MCF 10A (cell line): ENCODE measurements at places on chromosomes 12 and 14.
A peak's percentile ranks its signal among the peaks of the same experiment; 100 is the strongest.

DNA sequence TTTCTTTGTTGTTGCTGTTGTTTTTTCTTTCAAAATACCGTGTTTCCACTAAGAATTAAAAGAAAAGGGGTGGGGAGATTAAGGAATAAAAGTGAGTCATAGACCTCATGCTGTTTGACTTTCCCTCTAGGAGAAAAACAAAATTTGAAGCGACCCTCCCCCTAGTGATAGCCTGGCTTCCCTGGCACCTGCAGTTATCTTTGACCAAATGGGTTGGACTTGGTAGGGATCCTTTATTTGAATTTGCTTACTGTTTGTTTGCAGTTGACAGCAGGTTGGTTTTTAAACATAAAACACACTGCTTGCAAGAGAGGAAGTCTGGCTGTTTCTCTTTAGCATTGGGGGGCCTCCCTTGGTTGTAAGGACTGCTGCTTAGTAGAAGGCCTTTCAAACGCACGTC, 14.0 kb downstream of the OTX2 start:
- DNase-seq, result no peak

DNA sequence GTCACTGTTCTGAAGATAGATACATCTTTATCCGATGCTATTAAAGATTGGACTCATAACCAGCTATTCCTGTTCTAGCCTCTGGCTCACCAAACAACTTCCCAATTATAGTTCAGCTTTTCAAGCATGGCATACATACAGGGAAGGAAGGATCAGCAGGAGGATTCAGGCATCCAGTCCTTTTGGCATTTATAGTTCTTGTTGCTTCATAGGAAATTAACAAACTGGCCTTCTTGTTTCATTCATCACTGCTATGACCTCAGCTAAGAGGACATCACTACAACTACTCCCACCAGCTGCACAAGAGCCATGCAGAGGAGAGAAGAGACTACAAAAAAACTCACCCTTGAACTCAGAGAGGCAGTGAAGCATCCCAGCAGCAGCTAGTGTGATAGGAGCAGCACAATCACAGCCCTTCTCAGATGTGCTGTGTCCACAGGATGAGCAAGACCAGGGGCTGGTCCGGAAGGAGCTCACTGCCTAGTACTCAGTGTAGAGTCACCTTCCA, 100.5 kb downstream of the SPTSSA start:
- DNase-seq, result no peak

DNA sequence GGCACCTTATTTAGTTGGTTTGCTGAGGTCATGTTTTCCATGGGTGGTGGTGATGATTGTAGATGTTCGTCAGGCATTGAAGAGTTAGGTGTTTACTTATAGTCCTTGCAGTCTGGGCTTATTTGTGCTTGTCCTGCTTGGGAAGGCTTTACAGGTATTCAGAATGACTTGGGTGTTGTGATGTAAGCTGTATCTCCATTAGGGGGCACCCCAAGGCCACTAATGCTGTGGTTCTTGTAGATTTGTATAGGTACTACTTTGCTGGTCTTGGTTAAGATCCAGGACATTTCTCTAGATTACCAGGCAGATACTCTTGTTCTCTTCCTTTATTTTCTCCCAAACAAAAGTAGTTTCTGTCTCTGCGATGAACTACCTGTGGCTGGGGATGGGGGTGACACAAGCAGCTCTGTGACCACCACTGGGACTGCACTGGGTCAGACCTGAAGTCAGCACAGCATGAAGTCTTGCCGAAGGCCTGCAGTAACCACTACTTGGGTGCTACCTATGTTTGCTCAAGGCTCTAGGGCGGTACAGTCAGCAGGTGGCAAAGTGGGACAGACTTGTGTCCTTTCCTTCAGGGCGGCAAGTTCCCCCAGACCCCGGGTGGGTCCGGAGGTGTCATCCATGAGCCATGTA, 35.8 kb upstream of the FBXO33 start:
- DNase-seq, result peak; percentile 60

DNA sequence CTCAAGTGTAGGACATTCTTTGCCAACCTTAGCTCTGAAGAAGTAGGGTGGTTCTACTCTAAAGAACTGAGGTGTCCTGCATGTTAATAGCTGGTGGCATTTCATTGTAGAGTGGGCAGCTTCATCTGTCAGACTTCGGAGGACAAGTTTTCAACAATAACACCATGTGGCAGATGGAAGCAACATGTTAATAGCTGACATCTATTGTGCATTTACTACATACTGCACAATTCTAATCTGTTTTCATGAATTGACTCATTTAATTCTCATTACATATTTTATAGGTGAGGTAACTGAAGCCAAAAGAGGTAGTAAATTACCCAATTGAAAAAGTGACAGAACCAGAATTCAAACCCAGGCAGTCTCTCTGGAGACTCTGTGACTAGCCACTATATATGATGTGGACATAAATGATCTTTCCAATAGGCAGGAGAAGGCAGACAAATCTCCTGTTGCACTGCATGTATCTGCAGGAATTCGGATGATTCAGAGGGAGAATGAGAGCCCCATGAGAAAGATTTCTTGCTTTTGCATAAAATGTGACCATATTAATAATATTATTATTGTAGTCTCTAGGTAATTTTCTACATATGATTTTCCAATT, 137.2 kb upstream of the E2F7 start:
- DNase-seq, result no peak

DNA sequence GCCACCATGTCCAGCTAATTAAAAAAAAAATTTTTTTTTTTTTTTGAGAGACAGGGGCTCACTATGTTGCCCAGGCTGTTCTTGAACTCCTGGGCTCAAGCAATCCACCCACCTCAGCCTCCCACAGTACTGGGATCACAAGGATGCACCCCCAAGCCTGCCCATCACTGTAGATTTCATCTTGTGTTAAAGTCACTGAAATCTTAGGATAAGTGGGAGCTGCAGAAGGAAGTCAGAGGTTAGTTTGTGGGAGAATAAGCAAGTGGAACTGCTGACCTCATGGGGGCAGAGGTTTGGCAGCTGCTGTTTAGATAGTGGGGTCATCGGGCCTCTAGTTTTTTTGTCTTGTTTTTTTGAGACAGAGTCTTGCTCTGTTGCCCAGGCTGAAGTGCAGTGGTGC, 59.7 kb upstream of the MAX start:
- DNase-seq, result no peak

- no peak for DNase-seq
Observed at GRCh38 chr12:28294300-28294699, 104.0 kb downstream of the CCDC91 start.

GRCh38 chr14:61568572-61569011, 126.7 kb upstream of the HIF1A start:
- peak; percentile 69 for DNase-seq

DNA sequence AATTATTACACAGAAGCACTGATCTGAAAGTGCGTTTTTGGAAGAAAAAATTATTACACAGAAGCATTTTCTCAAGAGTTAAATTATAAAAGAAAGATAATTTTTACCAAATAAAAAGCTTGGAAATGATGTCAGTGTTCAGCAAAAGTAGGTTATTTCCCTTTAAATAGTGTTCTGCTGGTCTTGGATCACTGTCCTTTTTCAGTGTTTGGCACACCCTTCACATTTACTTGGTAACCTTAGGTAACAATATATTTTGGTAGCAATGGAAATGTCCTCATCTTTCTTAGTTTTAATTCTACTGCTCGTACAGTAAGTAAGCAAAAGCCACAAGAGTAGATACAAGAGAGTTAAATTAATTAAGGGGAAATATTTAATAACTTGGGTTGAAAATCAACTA, 40.3 kb downstream of the FERMT2 start:
- DNase-seq, result no peak

GRCh38 chr12:89756585-89757398, 48.2 kb upstream of the ATP2B1 start:
- DNase-seq, result peak; percentile 98

- peak; percentile 8 for DNase-seq
Observed at GRCh38 chr12:123705935-123706334, 6.2 kb upstream of the ATP6V0A2 start.

DNA sequence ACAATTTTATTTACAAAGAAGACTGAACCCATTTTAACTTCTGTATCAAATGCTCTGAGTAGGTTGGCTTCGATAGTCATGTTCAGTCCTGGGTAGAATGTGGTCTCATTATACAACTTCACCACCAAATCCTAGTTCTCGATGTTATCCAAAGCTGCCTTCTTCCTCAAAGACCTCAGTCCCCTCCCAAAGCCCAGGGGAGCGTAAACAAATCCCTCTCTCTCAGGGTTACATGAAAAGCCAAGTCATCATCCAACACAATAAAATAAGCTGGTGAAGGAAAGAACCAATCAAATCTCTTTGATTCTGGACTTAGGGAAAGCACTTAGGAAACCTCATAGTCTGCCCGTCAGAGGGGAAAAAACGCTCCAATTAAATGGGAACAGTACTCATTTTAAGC, 9.1 kb downstream of the PTCSC3 start:
- no peak for DNase-seq

DNA sequence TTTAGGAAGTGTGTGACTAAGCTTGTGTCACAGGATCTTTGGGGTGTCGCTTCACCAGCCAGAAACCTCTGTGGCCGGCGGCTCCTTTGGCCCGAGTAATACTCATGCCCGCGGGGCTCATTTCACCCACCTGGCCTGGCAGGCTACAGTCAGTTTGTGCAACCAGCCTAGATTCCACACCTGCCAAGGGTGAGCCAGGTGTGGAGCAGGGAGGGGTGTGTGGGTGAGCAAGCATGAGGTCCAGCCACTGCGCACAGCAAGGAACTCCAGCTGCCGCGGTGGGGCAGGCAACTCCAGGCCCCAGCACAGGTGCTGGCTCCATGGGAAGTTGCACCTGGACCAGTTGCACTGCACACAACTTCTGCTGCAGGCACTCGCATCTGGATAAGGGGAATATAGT, 462.3 kb upstream of the LRFN5 start:
- peak; percentile 64 for DNase-seq

DNA sequence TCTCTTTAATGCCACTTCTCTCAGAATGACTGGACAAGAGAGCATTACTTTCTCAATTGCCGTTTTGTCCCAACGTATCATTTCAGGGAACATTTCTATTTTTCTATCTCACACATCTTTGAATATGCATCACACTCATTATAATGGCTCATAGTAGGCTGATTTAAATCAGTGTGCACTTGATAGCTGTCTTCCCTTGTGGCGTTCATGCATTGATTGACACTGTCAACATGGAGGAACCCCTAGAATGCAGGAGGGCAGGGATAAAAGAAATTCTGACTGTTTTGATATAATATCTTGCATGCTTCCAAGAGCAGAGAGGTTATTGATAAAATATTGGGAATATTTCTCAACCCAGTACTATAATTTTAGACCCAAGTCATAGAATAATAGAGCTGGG, 1528.9 kb upstream of the FLRT2 start:
- DNase-seq, result no peak

GRCh38 chr12:101229841-101230241, 19.8 kb upstream of the SLC5A8 start:
- no peak for DNase-seq

GRCh38 chr14:37584211-37585100, 10.6 kb downstream of the FOXA1 start:
- no peak for DNase-seq
